Stimulated activated CD4-positive, alpha-beta T cell treated with anti-CD3 and anti-CD28 coated beads, Interleukin-2, amount 100 ng/mL, for 4 hours (primary cell): ENCODE measurements at places on chromosomes 16 and 17.

GRCh38 chr17:53950207-53950857 lies 127.6 kb downstream of the KIF2B start:
- no peak for DNase-seq

DNA sequence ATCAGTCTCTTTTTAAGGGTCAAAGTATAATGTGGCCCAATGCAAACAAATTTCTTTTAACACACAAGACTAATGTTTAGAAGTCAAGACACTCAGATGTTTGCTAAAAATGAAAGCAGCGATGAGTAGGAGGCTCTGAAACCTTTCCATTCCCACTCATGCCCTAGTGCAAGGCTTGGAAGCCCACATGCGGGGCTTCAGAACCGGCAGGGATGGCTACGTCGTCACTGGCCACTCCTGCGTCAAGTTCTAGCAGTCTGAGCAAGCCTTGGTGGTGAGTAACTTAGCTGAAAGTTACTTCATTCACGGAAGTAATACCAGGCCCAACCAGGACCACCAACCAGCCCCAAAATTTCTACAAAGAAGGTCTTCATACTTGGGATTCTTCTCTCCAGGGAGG lies 14.8 kb upstream of the TMED6 start:
- no peak for DNase-seq

GRCh38 chr17:75652934-75653549 lies 13.9 kb downstream of the RECQL5 start:
- no peak for DNase-seq

DNA sequence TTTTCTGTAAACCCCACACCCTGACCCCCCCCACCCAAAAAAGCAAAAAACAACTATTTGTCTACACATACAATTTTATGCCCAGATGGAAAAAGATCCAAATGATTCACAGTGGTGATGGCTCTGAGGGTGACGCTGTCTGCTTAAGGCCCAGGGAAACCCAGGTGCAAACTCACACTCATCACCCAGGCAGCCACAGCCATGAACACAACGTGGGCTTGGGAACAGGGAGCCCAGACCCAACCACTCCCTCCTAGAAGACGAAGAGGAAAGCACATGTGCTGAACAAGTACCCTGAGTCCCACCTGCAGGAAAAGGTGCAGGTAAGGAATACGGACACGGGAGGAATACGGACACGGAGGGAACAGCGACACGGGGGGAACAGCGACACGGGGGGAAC lies 5.4 kb downstream of the HBQ1 start:
- DNase-seq = no peak

- DNase-seq = no peak
These were observed 51.1 kb upstream of the SLC47A1 start for GRCh38 chr17:19482576-19482975.

- no peak for DNase-seq
These were observed 2.3 kb upstream of the SOX9 start for GRCh38 chr17:72118335-72119076.

DNA sequence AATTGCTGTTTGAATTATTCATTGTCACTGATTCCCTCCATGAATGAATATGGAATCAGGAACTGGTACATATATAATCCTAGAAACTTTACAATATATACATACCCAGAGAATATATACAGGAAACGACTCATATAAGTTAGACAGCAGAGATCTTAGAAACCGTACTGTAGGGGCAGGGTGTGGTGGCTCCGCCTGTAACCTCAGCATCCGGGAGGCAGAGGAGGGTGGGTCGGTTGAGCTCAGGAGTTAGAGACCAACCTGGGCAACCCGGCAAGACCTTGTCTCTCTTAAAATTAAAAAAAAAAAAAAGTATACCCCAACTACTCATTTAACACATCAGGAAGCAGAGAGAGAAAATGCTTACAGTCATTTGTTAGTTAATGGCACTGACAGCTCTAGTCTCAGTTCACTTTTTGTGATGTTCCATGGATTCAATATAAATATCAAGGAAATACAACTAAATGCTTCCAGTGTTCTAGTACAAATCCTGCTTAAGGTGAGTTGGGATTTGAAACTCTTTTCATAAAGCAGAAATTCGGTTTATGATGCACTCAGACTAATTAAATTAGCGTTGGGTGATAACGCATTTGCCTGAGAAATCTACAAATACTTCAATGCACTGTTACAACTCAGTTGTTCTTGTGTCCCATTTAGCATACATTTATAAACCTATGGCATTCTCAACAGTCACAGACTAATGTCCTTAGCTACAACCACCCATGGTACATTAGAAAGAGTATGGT lies 5.6 kb downstream of the GLG1 start:
- peak; percentile 34 for DNase-seq

- no peak for DNase-seq
These were observed at the start of gene NME4 for GRCh38 chr16:397135-397661. NME4 (plus strand) TSS chr16:397199; CDS start chr16:397223, 24 bp downstream.

DNA sequence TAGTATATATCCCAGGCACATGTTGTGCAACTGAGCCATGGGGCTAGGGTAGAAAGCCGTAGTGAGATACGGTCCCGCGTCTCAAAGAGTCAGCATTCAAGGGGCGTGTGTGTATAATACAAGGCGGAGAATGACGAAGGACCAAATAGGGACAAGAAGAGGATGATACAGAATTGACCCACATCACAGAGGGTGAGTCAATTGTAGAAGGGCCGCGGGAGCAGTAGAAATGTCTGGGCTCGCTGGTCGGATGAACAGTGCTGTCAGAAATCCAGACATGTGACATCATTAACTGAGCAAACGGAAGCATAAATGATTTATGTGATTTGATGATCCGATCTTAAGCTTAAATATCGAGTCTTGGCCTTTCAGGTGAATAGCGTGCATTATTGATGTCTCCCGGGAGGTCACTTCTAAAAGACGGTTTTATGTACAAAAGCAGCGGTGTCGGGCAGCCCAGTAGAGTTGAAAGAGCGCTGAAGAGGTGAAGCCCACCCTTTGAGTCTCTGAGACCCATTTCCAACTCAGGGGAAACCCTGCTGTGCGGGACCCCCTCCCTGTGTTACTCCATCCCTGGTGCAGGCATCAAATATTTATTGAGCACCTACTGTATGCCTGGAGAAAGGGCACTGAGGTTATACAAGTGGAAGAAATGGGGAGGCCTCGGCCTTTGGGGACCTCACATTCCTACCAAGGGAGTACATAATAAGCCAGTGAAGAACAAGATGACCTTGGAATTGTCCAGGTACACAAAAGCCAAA lies 45.1 kb downstream of the ATP2C2 start:
- no peak for DNase-seq

DNA sequence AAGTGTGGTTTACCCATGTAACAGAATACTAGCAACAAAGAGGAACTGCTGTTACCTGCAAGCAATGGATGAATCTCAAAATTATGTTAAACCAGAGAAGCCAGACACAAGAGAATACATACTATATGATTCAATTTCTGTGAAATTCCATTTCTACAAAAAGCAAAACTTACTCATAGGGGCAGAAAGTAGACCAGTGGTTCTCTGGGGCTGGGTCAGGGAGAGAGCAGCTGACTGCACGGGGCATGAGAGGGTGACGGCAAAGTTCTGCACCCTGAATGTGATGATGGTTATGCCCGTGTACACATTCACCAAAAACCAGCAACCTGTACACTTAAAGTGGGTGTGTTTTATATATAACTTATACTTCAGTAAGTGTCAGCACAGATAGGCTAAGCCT lies 3.1 kb downstream of the ZNF843 start:
- no peak for DNase-seq

DNA sequence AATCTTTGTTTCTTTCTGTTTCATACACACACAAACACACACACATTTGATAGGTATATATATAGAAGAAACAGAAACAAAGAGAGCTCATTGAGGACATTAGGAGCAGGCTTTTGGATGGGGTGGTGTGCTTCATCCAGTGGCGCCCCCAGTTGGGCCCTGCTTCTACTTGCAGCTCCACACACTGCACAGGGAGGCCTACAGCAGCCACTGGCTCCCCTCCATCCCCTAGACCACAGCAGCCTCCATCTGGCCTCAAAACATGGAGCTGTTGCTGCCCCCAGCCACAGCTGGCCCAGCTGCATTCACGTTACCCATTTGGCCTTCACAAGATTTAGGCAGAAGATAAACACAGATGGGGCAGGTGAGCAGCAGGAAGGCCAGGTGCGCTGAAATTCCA lies 33.1 kb upstream of the NF1 start:
- no peak for DNase-seq

DNA sequence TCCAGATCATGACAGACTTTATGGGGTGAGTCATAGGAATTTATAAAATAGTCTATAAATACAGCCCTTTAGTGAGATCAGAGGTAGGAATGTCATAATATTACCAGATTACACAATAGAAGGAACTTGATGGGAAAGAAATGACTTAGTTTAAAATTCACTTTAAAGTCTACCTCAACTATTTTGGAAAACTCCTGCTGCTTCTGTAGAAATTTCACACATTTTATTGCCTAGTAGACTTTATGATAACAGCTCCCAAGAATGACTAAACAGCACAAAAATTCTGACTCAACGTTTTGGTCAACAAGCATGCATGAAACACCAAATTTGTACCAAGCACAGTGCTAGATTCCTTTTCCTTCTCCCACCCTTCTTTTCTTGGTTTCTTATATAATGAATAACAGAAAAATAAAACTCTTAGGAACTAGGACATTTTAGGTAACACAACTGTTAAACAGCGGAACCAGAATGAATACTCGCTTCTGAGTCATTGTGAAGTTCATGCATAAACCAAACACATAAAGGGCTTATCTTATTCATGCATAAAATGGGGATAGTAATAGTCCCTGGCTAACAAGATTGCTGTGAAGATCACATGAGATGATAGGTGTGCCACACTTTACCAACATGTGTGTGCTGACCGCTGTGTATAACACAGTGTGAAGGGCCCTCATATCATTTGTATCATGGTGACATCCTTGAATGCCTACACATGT lies 243.9 kb downstream of the CDH8 start:
- no peak for DNase-seq

DNA sequence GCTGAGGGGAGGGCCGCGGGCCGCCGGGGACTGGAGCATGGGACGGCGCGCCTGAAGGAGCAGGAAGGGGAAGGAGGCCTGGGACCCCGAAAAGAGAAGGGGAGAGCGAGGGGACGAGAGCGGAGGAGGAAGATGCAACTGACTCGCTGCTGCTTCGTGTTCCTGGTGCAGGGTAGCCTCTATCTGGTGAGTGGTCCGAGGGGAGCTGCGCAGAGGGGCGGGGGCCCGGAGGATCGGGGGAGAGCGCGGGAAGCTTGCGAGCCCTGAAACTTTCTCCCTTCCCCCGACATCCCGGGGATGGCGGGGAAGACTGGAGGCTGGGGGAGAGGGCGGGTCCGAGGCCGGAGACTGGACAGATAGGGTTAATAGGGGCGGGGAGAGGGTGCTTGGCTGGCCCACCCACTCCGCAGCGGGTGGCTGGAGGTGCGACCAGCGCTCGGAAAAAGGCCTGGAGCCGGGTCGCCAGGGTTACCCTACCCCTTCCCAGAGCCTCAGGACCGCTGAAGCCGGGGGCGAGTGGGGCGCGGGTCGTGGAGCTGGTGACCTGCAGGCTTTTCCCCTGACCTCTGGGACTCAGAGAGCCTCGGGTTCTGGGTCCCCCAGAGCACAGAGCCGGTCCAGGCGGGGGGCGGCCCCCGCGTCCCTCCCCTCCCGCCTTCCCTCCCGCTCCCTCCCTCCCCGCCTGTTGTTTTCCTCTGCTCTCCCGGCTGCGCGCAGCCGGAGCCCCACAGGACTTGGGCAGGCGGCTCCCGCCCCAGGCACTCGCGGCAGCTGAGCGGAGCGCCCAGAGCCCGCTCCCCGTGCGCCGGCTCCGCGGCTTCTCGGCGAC lies 631 bp downstream of the NXPH3 start:
- no peak for DNase-seq
